ENCODE measurements at places on chromosomes 6 and 20.

GRCh38 chr6:31728767-31729514 lies at the start of gene DDAH2:
Gene DDAH2, minus strand, starts transcription at chr6:31729299. Its CDS starts 138 bp downstream, at chr6:31729161.
- DNase-seq, result no peak

- DNase-seq, result no peak
These were observed 130.5 kb downstream of the CEBPB start for GRCh38 chr20:50320901-50321796.

GRCh38 chr6:158503846-158504245 lies 56.0 kb upstream of the TMEM181 start:
- no peak for DNase-seq

DNA sequence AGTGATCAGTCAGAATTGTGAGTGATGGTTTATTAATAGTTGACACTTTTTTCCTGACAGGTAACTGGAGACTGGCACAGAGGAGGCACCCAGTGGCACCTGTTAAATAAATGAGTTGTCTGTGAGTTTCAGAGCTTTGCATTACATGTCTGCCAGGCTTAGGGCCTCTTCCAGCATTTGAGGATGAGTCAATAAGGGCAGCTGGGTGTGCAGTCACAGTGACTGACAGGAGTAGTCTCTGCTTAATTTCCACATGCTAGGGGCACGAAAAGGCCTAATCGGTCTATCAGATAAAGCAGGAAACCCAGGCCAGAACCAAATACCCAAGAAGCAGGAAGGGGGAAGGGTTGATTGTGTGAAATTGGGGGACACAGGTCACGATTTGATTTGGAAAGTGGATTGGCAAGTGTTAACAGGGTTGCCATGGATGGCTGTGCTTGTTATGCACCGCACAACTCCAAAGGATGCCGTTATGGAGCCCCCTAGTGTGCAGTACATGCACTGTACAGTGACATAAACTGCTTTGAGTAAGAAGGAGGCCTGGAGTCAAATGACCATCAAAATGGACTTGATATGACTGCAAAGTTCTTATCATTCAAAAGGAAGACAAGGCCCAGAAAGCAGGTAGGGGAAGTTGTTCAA lies 111.9 kb upstream of the GGTLC1 start:
- DNase-seq, result peak; percentile 67

DNA sequence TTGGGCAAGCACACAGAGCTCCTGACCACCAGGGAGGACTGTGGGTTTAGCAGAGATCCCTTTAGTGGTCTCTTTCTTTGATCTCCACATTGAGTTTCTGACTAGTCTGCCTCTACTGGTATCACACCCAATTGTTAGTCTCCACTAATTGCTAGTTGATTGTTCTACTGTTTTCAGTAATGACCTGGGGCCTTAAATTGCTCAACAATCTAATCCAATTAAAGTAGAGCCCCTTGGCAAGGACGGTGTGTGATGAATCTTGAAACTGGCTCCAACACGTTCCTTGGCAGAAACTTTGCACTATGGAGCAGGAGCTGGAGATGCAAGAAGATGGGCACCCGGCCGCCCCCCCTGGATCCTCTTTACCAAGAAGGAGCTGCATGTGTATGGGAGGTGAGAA lies 12.3 kb downstream of the FAM50B start:
- no peak for DNase-seq

GRCh38 chr6:34924831-34925625 lies 36.0 kb downstream of the ANKS1A start:
- DNase-seq, result no peak

DNA sequence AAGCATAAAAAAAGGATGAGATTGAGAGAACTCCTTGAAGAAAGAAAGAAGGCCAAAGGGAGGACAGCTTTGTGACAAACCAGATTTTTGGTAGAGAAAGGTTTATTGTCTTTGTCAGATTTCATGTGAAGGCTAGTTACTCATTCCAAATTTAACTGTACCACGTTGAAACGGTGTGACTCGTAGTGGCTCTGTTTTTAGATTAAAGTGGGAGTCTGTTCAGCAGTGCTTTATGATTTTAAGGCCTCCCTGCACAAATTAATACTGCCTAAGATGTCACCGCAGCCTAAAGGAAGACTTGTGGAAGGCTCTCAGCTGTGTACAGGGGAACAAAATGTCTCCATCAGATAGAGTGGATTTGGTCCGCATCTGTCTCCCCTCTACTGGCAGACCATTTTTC lies 35.9 kb downstream of the CDC40 start:
- DNase-seq, result no peak

GRCh38 chr20:52031206-52031562 lies 160.4 kb downstream of the ZFP64 start:
- no peak for DNase-seq

- no peak for DNase-seq
These were observed 63.5 kb downstream of the VTA1 start for GRCh38 chr6:142210606-142211005.

DNA sequence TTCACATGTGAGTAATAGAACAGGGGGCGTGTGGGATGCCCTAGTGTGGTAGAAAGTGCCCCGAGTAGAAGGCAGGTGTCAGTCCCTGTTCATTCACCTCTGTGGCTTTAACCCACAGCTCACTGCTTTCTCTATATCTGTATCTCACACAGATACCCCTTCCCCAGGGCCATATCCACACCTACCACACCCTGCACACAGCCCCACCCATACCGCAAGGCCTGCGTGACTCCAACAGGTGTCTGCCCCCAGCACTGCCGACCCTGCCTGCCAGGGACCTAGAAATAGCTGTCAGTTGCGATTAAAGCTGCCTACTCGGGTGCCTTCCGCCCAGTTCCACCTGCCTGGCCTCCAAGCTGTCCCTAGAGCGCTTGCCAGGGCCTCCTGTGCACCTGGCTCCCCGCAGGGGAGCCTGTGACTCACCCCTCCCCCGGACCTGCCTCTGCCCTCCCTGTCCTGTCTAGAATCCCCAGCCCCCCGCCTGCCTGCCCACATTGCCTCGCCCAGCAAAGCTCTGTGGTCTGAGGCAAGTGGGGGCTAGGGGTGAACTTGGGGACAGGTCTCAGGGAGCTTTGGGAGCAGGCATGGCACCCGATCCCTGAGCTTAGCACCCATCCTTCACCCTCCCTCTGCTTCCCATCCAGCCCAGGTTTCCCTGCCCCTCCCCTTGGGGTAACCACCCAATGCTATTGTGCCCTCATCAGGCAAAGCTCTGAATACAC lies 38.3 kb upstream of the ID1 start:
- DNase-seq, result no peak

- DNase-seq, result no peak
These were observed 2.0 kb downstream of the ZBP1 start for GRCh38 chr20:57618091-57618763.

DNA sequence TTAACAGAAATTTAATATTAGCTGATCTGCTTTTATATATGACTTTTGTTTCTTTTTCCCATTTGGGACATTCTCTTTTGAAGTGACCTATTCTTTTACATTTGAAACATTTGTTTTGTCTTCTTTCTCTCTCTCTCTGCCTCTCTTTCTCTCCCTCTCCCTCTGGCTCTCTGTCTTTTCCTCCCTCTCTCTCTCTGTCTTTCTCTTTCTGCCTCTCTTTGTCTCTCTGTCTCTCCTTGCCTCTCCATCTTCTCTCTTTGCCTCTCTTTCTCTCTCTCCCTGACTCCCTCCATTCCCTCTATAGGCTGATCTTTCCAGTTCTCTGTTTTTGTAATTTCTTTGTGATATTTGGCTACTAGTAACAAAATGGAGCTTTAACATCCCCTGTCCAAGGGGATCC lies 52.0 kb upstream of the TULP1 start:
- no peak for DNase-seq

- no peak for DNase-seq
These were observed 63.8 kb upstream of the DYNLRB1 start for GRCh38 chr20:34452281-34452982.

DNA sequence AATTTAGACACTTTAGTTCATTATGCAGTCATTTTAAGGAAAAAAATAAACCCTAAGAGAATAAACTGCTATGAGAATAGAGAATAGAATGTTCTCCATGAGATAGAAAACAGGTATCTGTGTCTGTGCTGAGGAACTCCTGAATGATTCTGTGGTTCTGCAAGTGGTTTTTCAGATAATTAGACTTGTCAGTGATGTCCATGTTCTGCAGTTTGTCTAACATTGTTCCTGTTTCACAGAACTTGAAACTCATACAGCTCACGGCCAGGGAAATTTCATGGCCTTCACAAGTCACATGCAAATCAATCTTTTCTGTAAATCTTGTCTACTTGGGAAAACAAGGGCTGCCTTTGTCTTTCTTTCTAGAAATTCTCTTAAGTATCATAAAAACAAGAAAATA lies 73.4 kb upstream of the HMGCLL1 start:
- no peak for DNase-seq

DNA sequence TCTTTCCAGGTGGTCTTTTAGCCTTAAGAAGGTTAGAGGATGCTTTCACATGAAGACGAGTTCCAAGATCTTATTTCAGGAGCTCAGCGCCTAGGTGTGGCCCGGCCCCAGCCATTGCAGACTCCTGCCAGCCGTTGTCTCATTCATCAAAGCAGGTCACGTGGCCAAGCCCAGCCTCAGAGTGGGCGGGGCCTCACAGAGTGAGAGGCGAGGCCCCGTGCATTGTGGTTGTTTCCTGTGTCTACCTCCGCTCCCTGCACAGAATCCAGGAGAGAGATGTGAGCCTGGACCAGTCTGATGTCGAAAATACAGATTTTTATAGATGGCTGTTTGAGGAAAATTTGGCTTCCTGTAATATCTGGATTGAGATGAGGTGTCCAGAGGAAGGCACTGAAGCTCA lies 49.2 kb upstream of the CST5 start:
- peak; percentile 33 for DNase-seq

GRCh38 chr6:90124874-90125510 lies 171.7 kb downstream of the BACH2 start:
- no peak for DNase-seq

DNA sequence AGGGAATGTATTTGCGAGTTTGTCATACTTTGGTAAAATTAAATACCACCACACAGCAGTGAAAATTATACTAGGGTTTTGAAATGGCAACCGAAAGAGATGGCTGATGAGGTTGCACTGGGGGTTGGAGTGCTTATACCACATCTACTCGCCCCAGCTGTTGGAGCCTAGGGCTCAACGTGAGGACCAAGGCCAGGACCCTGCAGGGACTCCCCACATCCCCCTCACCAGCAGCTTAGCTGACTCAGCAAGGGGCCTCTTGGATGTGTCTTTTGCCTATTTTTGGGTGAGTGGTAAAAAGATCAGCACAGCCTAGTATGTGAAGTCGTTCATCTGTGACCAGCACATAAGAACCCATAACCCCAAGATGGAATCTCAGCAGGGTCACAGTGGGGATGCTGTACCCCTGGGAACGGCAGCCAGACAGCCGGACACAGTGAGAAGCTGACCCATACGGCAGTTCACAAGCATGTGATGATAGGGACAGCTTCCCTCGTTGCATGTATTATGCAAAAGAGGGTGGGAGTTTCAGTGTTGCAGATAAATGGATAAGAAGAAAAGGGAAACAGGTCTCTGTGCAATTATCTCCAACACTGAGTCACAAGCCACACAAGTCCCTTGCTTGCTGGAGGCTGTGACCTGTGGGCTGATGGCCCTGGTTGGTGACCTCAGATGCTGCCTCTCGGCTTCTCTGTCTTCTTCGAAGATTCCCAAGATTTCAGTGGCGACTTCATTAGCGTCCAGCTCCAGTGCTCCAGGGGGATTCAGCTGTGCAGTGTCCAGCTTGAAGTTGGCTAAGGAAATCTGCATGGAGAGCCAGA lies 20.9 kb upstream of the SPO11 start:
- DNase-seq, result no peak

DNA sequence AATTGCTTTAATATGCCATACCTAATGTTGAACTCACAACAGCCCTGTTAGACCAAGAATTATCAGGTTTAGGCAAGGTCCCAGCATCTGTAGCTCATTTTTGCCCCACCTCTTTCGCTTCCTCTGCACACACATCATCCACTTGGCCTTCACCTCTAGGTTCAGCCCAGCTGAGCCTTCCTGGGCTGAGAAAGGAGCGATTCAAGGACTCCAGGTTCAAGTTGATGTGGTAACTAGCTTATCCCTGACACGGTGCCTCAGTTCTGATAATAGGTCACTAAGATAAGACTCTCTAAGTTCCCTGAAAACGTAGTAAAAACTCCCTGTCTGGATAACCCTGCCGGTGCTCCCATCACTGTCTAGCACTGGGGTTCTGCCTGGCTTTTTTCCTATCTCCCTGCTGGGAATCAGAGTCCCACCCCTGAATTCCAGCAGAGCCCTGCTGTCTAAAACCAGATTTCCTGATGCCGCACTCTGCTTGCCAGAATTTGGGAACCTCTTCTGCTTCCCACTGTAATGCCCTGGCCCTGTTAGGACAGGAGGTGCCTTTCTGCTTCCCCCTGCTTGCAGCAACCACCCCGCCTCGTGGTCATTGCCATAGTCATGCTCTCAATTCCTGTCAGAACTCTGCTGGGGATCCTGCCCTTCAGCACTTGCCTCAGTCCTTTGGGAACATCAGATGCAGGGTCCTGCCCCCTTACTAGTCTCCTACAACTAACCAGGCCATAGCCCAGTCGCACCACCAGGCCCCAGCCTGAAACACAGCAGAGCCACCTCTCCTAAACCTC lies 47.6 kb downstream of the ALDH8A1 start:
- no peak for DNase-seq

DNA sequence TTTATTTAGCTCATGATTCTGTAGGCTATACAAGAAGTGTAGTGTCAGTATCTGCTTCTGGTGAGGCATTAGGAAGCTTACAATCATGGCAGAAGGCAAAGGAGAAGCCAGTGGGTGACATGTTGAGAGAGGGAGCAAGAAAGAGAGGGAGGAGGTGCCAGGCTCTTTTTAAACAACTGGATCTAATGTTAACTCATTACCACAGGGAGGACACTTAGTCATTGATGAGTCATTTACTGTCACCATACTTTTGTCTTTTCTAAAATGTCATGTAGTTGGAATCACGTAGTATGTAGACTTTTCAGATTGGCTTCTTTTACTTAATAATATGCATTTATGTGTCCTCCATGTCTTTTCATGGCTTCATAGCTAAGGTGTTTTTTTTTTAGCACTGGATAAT lies 58.1 kb downstream of the NUS1 start:
- DNase-seq, result no peak

- DNase-seq, result no peak
These were observed 84.1 kb upstream of the SIRPA start for GRCh38 chr20:1810926-1811620.

DNA sequence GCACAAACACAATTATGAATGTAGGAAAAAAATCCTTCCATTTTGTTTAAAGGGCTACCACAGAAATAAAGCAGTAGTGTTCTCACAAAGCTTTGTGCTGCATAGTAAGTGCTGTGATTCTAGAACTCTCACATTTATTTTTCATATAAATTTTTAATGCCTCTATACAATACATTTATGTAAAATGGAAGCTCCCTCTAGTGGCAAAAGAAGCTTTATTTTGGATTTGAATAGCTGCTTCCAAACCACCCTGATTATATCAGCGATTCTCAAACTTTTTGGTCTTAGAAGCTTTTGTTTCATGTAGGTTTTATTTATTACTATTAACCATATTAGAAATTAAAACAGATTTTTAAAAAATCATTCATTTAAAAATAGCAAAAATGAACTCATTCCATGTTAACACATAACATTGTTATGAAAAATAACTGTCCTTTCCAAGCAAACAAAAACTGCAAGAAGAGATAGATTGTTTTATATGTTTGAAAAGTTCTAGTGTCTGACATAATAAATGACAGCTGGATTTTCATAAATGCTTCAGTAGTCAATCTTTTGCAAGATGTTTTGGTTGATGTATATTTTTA lies 38.4 kb downstream of the HS3ST5 start:
- no peak for DNase-seq

Measured in CD4-positive, alpha-beta T cell treated with Interleukin-6 at 100 ng/mL for 8 hours (primary cell).